Motor neuron (in vitro differentiated cells): ENCODE measurements at places on chromosomes 1 and 21. TPM values are rescaled to one million over a fixed set of nuclear protein-coding genes. Genes with fewer than 3 reads are reported as not detected.

DNA sequence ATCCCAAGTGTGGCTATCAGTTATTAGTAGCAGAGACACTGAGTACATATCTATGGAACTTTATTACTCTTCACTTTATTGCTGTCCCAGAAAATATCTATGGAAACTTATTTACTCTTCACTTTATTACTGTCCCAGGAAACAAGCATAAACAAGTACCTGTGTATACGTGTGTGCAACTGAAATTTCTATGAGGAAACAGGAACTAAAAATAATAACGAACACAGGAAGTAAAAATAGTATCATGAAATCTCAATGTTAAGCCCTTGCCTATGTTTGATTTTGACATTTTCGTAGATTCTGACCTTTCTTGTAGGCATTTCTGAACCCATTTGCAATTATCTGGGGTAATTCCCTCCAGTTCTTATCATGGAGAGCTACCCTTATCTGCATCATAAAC is 64.9 kb upstream of the KRTAP19-8 start:
- no peak for ATAC-seq

GRCh38 chr1:180301135-180301742 is 71.2 kb downstream of the LHX4 start:
- no peak for ATAC-seq

The S100A1 gene
- 0.38 and 0.56 TPM in 2 replicates for total RNA-seq

The OR2L13 gene
- 0.09 and 0.26 TPM in 2 replicates for total RNA-seq

- no peak for ATAC-seq
These were observed 349.4 kb downstream of the DUSP10 start for GRCh38 chr1:221392453-221392852.
